ENCODE measurements at places on chromosomes 1 and 21. TPM values are rescaled to one million over a fixed set of nuclear protein-coding genes. Genes with fewer than 3 reads are reported as not detected.

GRCh38 chr1:203450479-203451149 is 25.0 kb upstream of the PRELP start:
- no peaks in the 10 kb centered on the region for H3K36me3 ChIP-seq
- H3K4me1 ChIP-seq, result peaks cover 6% of the 10 kb centered on the region
- peaks cover 5% of the 10 kb centered on the region for H3K27me3 ChIP-seq
- H3K27ac ChIP-seq, result no peak overlapping the region

DNA sequence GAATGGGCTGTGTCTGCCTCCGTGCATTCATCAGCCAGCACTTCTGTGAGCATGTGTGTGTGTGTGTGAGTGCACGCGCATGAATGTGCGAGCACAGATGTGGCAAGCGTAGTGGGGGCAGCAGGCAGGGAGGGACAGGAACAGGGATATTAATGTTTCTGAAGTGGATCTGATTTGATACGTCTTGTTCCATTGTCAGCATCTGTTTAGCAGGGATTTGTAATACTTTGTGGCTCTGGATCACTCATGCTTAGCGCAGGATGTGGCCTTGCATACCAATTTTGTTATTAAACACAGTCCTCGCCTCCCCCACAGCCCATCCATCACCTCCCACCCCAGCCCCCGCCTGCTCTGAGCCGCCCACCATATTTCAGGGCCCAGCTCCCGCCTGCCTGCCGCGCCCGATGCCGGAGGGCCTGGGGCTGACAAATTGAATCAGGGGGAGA is 52.4 kb downstream of the TMEM53 start:
- H3K27me3 ChIP-seq, result no peaks in the 10 kb centered on the region
- DNase-seq, result no peak
- H3K36me3 ChIP-seq, result no peaks in the 10 kb centered on the region
- no peak overlapping the region for H3K27ac ChIP-seq

DNA sequence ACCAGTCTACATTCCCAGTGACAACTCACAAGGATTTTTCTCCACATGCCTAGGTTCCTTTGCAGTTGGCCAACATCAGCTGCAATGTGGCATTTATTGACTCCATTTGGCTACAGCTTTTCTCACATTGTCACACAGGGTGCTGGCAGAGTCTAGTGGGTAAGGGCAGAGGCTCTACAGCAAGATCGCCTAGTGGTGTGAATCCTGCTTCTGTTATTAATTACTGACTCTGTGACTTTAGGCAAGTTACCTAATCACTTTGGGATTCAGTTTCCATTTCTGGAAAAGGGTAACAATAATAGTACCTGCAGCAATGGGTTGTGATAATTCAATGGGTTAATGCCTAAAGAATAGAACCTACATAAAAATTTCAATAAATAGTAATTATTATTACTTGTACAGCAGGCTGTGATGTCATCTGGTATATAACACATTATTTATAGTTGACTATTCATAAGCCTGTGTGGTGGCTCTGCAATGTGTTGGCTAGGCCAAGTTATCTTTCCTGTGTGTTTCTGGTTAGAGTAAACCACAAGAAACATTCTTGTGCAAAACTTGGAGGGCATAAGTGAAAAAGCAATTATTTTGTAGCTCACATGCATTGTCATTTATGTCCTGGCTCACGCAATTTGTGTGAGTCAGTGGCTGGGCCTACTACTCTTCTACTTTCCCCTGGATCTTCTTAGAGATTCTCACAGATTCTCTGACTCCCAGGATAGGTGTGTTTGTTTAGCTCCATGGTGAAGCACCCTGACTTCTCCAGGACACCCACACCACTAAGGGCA is 59.5 kb downstream of the PTGS2 start:
- no peaks in the 10 kb centered on the region for H3K27me3 ChIP-seq
- H3K27ac ChIP-seq, result no peak overlapping the region
- DNase-seq, result no peak
- H3K4me3 ChIP-seq, result no peak overlapping the region
- no peaks in the 10 kb centered on the region for H3K36me3 ChIP-seq

GRCh38 chr1:223513309-223513708 is 120.1 kb downstream of the CCDC185 start:
- no peak overlapping the region for H3K27ac ChIP-seq
- no peak overlapping the region for H3K4me3 ChIP-seq
- no peaks in the 10 kb centered on the region for H3K4me1 ChIP-seq
- peaks cover 4% of the 10 kb centered on the region for H3K27me3 ChIP-seq

GRCh38 chr1:233971753-233972152 is 67.3 kb downstream of the SLC35F3 start:
- H3K4me3 ChIP-seq, result no peak overlapping the region
- H3K4me1 ChIP-seq, result no peaks in the 10 kb centered on the region
- no peaks in the 10 kb centered on the region for H3K36me3 ChIP-seq
- H3K27me3 ChIP-seq, result no peaks in the 10 kb centered on the region
- DNase-seq, result no peak
- H3K27ac ChIP-seq, result no peak overlapping the region

- no peak overlapping the region for H3K4me3 ChIP-seq
- H3K36me3 ChIP-seq, result no peaks in the 10 kb centered on the region
- no peak for DNase-seq
- H3K4me1 ChIP-seq, result peaks cover 6% of the 10 kb centered on the region
These were observed 54.3 kb downstream of the NBPF6 start for GRCh38 chr1:108504447-108504846.

DNA sequence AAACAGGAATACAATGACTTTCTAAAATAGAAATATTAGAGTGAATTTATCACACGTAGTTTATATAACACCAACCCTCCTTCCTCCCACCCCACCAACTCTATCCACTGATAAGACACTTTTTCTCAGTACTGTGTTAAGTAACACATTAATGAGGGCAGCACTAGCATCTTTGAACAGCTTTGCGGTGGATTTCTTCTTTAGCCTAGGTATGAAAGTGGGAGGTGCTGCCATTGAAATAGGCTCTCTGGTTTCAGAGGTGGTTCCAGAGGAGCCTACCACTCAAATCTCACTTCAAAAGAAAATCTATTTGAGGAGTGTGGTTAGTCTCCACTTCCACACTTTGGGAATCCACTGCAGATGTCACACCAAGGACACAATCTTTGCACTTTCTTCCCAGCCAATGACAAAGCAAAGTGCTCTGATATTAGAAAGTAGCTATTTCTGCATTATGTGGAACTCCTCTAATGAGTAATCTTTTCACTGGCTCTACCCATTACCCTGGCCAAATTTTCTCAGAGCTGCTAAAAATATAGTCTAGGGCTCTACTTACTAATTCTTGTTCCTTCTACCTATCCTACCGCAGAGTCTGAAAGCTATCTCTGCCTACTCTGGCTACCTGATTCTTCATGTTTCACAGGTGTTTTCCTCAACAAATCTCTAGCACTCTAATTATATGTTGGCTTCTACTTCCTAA is 1667.8 kb downstream of the MRPL39 start:
- H3K4me1 ChIP-seq, result no peaks in the 10 kb centered on the region
- H3K27me3 ChIP-seq, result no peaks in the 10 kb centered on the region
- H3K36me3 ChIP-seq, result no peaks in the 10 kb centered on the region
- no peak overlapping the region for H3K4me3 ChIP-seq

GRCh38 chr1:241376701-241377100 is 19.7 kb upstream of the RGS7 start:
- no peak overlapping the region for H3K27ac ChIP-seq
- DNase-seq, result no peak
- no peaks in the 10 kb centered on the region for H3K27me3 ChIP-seq
- no peak overlapping the region for H3K4me3 ChIP-seq
- no peaks in the 10 kb centered on the region for H3K4me1 ChIP-seq

DNA sequence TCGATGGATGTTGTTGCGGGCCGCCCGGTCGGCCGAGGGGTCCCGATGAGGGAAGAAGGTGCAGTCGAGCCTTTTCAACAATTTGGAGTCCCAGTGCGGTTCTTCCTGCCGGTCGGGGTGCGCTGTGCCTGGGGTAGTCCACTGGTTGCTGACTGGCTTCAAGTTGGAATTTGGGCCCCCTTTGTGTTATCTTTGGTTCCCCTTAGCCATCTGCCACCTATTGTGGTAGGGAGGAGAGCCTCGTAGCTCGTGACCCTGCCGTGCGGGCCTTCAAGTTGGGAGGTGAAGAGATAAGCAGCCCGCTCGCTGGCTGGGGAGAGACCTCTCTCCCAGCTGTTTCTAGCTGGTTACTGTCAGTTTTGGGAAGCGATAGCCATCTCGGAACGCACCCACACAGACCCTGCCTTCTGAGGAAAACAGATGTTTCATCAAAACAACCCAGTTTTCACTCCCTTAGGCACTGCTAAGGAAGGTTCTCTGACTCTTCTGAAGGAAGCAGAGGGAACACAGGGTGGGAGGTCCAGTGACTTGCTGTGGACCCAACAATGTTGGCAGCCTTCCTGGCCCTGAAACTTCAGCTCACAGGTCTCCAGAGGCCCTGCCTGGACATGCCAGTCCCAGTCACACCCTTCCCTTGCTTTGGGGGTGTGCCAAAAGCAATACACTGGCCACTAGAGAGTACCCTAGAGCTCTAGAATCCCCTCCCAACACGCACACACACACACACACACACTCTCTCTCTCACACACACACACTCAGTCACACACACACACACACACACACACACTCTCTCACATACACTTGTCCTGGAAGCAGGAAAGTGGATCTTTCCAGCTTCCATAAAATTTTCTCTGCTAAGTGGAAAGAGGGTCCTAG is 1.0 kb downstream of the BTG2 start:
- H3K27ac ChIP-seq, result peak overlapping the region; percentile 98
- H3K4me1 ChIP-seq, result peaks cover 36% of the 10 kb centered on the region
- DNase-seq, result peak; percentile 87
- no peaks in the 10 kb centered on the region for H3K27me3 ChIP-seq

DNA sequence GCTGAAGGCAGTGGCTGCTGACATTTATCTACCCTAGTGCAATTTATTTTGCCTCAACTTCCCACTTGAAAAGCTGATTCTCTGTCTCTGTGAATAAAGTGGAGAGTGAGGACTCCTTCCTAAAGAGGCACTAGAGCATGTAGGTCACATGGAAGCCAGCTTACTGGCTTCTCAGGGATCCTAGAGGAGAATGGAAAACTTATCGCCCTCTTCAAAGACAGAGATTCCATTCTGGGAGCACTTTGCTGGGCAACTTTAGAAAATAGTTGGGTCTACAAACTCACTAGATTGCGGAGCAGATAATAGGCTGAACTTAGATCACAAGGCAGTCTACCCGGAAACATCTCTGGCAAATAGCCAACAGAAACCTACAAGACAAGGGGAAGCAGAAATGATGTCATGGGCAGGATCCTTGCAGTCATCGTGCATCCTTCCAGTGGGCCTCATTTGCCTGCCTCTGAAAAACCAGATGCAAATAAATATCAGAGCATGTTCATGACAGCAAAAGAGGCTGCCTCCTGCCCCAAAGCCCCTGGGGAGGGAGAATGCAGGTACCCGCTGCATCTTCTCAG is 104.8 kb upstream of the BARHL2 start:
- no peaks in the 10 kb centered on the region for H3K4me1 ChIP-seq
- DNase-seq, result no peak
- no peak overlapping the region for H3K27ac ChIP-seq
- H3K36me3 ChIP-seq, result no peaks in the 10 kb centered on the region

- no peaks in the 10 kb centered on the region for H3K36me3 ChIP-seq
- H3K27ac ChIP-seq, result no peak overlapping the region
- DNase-seq, result no peak
- no peaks in the 10 kb centered on the region for H3K27me3 ChIP-seq
These were observed 12.6 kb upstream of the DENND1B start for GRCh38 chr1:197787623-197788536.

DNA sequence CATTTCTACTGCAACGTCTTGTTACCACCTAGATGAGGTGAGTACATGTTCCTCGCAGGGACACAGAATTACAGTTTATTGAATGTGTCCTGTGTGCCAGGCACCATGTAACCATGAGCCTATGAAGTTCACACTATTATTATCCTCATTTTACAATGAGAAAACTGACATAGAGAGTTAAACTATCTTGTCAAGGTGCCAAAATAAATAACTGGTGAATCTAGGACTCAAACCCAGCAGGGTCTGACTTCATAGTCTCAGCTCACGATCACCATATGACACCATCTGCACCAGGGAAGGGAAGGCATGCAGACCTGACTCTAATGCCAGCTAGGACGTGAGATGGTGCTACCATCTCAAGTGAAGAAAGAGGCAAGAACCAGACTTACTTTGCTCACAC is 2.4 kb downstream of the SELE start:
- no peak overlapping the region for H3K4me3 ChIP-seq
- H3K27ac ChIP-seq, result no peak overlapping the region
- no peaks in the 10 kb centered on the region for H3K27me3 ChIP-seq
- H3K36me3 ChIP-seq, result no peaks in the 10 kb centered on the region
- H3K4me1 ChIP-seq, result no peaks in the 10 kb centered on the region

The ITLN2 gene
- total RNA-seq, result 44.1 TPM

The LGR6 gene
- total RNA-seq, result 1.8 TPM

The SPRR3 gene
- total RNA-seq, result not detected

The PAPPA2 gene
- 0.17 TPM for total RNA-seq

Data from upper lobe of right lung (tissue), 1 donor.